ENCODE measurements at places on chromosomes 1 and 21.
A peak's percentile ranks its signal among the peaks of the same experiment; 100 is the strongest.

DNA sequence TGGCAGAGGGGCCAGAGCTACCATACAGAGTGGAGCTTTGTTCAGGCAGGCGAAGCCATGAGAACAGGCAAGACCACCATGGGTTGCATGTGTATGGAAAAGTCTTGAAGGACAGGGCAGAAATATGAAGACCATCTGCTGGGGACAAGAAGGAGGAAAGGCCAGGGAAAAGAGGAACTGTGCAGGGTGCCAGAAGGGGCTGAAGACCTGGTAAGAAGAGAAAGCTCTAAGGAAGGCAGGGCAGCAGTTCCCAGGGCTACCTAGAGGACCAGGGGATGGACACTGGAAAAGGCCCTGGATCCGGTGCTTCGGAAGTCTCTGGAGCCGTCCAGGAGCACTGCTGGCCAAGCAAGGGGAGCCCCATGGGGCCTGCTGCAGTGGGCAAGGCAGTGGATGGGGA, 43.4 kb downstream of the PKP1 start:
- DNase-seq: no peak

DNA sequence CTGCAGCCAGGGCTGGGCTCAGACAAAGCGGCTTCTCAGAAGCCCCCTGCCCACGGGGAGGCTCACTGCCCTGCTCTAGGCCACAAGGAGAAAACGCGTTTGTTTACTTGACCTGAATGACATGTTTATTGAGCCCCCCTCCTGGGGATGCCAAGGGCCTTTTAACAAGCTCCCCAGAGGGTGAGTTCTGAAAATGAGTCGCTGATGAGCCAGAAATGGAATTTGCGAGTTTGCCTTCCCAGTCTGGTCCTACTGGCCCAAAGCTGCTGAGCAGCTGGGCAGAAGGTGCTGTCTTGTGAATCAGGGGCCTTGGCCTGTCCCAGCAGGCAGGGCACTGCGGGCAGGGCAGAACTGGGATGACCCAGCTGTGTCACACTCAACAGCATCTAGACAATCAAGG, 120.6 kb downstream of the SYF2 start:
- no peak for DNase-seq

- DNase-seq: no peak
Observed at GRCh38 chr1:237318748-237319147, 276.8 kb downstream of the RYR2 start.

GRCh38 chr1:108715932-108716331, 3.2 kb downstream of the FNDC7 start:
- no peak for DNase-seq

DNA sequence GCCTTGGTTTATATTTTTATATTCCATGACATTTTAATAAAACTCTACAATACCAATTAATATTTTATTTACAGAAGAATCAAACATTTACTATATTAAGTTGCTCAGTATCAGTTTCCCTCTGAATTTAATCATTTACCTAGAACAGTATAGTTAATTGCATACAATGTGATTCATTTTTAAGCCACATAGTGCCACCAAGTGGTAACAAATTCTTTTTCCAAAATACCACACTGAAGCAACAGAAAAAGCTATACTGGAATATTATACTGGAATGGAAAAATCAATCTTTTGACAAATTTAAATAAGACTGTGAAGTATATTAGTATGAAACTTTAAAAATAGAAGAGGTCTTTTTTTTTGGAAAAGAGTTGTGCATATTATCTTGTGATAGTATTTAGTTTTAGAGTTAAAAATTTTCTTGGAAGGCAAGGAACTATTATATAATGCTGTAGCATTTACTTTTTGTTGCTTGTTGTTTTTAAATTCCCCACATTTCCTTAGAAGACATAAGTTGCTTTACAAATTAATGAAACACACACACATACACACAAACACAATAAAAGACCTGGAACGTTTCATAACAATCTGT, 57.3 kb downstream of the ZNF644 start:
- DNase-seq: peak; percentile 71

DNA sequence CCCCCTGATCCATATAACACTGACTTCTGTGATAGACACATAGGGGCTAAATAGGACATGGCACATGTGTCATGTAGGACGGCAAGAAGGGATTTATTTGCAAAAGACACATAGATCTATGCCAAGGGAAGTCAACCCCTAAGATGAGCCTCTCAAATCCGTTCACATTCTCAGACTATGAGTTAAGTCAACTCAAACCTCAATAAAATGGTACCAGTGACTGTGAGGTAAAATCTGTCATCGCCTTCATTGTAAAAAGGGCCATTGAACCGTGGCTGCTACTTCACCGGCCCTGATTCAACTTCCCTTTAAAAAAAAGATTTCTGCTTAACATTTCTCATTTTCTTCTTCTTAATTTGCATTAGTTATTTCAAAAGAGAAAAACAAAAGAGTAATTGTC, 144.0 kb downstream of the ZNF281 start:
- DNase-seq: no peak

DNA sequence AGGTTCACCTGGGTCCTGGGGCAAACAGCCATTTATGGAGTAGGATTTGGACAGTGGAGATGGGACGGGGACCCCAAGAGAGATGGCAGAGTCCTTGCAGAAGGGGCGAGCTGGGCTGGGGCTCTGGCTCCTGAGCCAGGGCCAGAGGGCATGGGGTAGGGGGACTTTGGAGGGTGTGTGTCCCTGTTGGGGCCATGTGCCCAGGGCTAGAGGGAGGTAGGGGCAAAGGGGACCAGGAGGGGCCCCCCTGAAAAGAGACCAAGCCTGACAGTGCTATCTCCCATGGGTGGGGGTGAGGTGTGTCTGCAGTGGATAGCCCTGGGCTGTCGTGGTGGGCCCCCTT, 92.3 kb downstream of the TRIM11 start:
- DNase-seq: no peak

DNA sequence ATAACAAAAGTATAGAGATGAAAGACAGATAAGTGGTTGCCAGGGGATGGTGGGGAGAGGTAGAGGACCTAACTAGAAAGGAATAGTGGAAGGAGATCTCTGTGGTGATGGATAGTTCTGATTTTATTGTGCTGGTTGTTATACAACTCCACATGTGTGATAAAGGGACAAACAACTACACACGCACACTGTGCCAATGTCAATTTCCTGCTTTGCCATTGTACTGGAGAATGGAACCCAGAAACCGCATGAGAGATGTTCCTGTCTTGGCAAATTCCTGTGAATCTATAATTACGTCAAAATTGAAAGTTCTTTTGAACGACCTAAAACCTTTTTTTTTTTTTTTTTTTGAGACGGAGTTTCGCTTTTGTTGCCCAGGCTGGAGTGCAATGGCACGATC, 11.0 kb downstream of the TNFRSF9 start:
- DNase-seq: no peak

DNA sequence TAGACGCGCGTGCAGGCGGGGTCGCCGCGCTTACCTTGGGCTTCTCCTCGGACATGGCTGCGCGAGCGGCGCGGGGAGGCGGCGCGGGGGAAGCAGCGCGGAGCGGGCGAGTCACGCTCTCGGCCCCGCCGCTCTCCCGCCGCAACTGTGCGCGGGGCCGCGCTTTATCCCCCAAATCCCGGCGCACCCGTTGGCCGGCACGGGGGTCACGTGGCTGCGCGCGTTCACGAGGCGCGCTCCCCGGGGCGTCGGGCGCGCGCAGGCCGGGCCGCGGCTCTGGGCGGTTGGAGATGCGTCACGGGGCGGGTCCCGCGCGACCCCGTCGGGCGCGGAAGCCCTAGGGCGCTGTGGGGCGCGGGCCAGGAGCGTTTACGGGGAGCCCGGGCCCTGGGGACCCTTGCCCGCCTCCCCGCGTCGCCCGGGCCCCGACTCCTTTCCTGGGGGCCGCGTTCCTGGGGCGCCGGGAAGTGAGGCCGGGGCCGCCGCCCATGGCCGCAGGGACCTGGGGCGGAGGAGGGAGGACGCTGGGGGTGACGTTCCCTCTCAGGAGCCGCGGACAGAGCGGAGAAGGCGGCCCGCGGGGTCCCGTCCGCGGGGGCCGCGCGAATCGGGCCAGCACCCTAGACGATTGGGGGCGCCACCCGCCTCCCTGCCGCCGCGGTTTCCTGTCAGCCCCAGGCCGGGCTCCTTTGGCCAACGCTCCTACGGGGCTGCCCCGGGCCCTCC, at the start of gene SUMO3:
Gene SUMO3, minus strand, starts transcription at position 149 of the 726 bp plus-strand sequence. Its CDS starts 94 bp downstream, at position 55.
- DNase-seq: peak; percentile 84

DNA sequence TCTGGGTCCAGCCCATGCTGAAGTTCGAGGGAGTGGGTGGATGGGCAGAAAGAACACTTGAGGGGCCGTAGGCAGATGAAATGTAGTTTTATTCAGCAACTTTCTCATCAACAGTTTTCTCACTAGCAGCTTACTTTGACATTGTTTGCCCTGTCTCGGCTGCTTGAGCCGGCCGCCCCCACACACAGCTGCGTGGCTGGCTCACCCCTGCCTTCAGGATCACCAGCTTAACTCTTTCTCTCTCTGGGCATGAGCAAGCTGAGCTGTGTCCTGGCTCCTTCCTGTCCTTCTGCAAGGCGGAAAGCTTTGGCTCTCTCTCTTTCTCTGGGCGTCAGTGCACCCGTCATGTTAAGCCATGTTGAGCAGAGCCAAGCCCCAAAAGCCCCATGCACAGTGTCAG, 104.4 kb upstream of the GNG12 start:
- DNase-seq: no peak

- no peak for DNase-seq
Observed at GRCh38 chr1:31782421-31783410, 18.6 kb upstream of the ADGRB2 start.

DNA sequence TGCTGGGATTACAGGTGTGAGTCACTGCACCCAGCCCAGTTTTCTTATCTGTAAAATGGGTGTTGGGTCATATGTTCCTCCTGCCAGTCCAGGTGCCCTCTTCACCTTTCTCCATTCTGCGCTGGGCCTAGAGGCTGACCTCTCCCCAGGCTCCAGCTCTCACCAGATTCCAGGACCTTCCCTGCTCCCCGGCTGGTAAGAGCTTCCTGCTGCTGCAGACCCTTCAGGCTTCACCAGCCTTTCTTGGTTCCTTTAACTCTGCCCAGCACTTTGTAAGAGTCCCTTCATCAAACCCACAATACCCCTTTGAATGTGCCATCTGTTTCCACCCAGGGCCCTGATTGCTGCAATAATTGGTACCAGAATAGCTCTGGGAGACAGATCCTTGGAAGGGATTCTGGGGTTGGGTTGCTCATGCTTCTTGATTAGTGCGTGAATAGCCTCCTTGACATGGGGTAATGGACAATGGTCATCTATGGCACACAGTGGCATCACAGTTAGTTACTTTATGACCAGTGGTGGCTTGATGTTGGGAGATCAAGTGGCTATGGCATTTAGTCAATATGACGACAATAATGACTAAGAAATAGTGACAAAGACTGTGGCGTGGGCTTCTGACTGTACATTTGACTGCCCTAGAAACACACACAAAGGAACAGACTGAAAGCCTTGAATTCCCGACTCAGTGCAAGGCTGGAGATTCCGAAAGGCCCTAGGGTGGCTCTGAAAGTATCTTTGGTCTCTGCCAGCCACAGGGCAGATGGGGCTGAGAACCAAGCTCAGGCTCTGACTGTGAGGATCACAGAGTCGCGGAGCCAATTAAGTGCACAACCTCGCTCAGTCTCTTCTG, 67.3 kb downstream of the SLC9A1 start:
- DNase-seq: no peak

GRCh38 chr1:210878564-210878963, 255.4 kb downstream of the KCNH1 start:
- no peak for DNase-seq

DNA sequence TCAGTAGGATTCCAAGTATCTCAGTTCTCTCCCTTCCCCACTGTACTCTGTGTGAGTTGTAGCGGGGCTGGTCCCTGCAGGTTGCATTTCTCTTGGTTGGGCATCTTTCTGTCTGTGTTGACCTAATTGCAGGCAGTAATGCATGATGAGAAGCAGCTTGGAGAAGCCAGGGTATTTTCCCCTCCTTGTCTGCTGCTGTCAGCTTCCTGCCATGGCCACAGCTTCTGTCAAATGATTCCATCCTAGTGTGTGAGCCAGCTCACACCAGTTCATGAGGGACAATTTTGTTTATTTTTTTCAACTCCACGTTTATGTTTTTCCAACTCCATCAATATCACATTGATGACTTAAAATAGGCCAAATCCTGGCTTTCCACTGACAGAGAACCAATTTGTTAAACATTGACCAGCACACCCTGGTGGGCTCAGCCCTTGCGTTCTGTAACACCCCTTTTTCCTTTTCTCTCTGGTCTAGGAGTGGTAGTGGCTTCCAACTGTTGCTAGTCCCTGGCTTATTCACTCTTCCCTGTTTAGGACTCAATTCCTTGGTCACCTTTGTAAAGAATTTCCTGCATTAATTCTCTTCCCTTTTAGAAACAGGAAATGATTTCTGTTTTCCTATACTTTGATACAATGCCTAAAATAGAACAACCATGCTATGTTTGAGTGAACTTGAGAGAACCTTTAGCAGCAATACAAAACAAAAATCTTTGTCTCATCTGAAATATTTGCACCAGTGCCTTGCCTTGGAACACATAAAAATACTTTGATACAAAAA, 44.9 kb upstream of the APOBEC4 start:
- no peak for DNase-seq
